A549 treated with DMSO at 1 μM for 4 hours (cell line): ENCODE measurements at places on chromosomes 6 and 20. TPM values are rescaled to one million over a fixed set of nuclear protein-coding genes. Genes with fewer than 3 reads are reported as not detected.

The BNIP5 gene
- not detected in 5 replicates for total RNA-seq

The TCP11 gene
- not detected in 5 replicates for total RNA-seq

The RAB5IF gene
- total RNA-seq = 213 to 300 TPM (median 259 TPM) in 5 replicates

The CLPSL1 gene
- not detected in 5 replicates for total RNA-seq

The EGFL8 gene
- 0.73 to 2.2 TPM (median 1.5 TPM) in 5 replicates for total RNA-seq

The ASXL1 gene
- total RNA-seq = 32.5 to 36.0 TPM (median 34.7 TPM) in 5 replicates
